ENCODE measurements at places on chromosomes 11 and 22.

DNA sequence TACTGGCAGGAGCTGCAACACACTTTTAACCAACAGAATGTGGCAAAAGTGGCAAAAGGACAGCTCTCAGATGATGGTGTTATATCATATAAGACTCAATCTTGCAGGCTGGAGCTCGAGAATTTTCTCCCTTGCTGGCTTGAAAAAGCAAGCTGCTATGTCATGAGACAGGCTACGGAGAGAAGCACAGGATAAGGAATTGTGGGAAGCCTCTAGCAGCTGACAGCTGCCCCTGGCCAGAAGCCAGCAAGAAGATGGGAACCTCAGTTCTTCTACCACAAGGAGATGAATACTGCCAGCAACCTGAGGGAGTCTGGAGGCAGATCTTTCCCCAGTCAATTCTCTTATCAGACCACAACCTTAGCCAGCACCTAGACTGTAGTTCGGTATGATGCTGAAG is 24.6 kb downstream of the FXYD6 start:
- DNase-seq: no peak

GRCh38 chr22:16806401-16806800 is 18.8 kb downstream of the XKR3 start:
- DNase-seq: no peak

- peak; percentile 78 for DNase-seq
Measured at GRCh38 chr11:62786318-62787004, 741 bp upstream of the TMEM179B start.

DNA sequence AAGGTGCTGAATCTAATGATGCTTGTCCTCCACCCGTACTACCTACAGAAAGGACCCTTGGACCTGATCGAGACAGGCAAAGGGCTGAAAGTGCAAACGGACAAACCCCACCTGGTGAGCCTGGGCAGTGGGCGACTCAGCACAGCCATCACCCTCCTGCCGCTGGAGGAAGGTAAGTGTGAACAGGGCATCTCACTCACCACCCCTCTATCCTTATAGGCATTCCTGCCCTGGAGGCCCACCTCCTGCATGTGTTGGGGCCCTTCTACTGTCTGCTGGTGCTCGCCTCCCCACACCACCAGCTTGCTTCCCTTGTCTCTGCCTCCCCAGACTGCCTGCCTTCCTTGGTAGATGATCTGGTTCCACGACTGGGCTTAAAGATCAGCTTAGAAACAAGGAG is 7.1 kb downstream of the PHLDB1 start:
- no peak for DNase-seq

DNA sequence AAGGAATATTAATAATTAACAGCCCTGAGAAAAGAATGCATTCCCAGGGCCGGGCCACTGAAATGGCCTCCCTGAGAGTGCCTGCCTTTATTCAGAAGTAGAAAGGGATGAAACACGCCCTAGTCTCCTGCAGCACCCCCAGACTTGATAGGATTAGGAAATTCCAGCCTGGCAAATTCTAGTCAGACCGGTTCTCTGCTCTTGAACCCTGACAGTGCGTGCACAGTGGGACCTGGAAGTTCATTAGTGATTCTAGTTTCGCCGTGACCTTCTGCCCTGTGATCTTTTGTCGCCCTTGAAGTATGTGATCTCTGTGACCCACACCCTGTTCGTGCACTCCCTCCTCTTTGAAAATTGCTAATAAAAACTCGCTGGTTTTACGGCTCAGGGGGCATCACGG is 2.1 kb upstream of the GSTP1 start:
- no peak for DNase-seq

DNA sequence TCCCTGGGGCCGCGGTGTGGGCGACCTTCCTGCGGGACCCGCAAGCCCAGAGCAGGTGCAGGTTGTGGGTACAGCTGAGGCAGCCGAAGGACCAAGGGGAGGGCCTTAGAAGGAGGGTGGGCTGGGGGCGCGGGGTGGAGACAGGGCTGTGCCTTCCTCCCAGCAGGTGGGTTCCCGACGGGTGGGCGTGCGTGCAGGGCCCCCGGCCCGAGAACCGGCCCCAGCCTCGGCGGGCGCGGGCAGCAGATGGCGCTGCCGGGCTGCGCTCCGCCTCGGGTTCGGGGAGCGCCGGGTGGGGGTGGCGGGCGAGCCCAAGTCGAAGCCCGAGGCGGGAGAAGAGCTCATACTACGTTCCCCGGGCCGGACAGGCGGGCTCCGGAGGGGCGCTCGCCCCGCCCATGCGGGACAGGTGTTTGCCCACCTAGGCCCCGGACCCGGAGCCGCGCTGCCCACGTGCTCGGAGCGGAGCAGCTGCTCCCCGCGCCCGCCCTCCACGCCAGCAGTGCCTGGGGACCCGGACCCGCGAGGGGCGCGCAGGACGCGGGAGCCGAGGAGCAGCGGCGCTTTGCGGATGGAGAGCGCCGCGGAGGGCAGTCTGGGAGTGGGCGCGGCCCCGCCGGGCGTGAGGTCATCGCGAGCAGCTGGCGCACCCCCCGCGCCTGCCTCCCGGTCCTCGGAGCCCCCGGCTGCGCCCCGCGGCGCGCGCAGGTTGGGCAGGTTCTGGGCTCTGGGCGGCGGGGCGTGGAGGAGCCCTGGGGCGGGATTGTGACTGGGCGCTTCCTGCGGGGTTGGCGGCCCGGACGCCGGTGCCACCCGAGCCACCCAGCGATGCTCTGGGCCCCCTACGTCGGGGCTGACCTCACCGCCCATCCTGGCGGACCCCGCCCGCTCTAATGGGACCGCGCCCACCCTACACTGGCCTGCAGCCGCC is 25.3 kb downstream of the DUSP8 start:
- peak; percentile 45 for DNase-seq

GRCh38 chr11:74322667-74323066 is 11.2 kb upstream of the P4HA3 start:
- no peak for DNase-seq

DNA sequence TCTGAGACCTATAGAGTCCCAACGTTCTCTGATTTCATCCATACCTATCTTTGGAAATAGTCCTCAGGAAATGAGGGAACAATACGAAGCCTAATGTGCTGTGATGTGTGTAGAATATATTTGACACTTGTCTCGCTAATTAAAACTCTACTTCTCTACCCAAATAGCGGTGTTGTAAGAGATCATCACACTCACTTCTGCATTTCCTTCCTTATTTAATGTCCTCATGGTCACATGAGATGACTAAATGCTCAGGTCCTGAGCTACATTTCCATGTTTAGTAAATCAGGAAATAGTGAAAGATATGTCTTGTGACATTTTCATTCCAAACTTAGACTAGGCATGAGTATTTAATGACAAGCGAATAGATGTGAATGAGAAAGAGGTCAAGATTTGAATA is 112.3 kb downstream of the MAML2 start:
- no peak for DNase-seq

GRCh38 chr11:118162846-118163245 is 10.2 kb upstream of the SCN4B start:
- no peak for DNase-seq

- DNase-seq: no peak
Measured at GRCh38 chr11:133930053-133930766, 26.6 kb downstream of the IGSF9B start.

- DNase-seq: no peak
Measured at GRCh38 chr22:48711031-48711431, 1116.6 kb downstream of the BRD1 start.

GRCh38 chr22:41595703-41596102 is 6.1 kb upstream of the PMM1 start:
- DNase-seq: no peak

- DNase-seq: no peak
Measured at GRCh38 chr11:12286606-12287005, 90.8 kb upstream of the PARVA start.

GRCh38 chr11:11171854-11172253 is 181.2 kb downstream of the CSNK2A3 start:
- no peak for DNase-seq

GRCh38 chr11:68584097-68584496 is 100.2 kb upstream of the GAL start:
- DNase-seq: peak; percentile 57

- DNase-seq: peak; percentile 57
Measured at GRCh38 chr11:119741369-119742262, 12.6 kb upstream of the NECTIN1 start.

Measured in activated CD4-positive, alpha-beta T cell treated with anti-CD3 and anti-CD28 coated beads, Interleukin-2, amount 50 U/mL, for 1 hour (primary cell).